ENCODE measurements at places on chromosomes 12 and 14. TPM values are rescaled to one million over a fixed set of nuclear protein-coding genes. Genes with fewer than 3 reads are reported as not detected.

Gene SLC4A8
- 8.3 TPM for total RNA-seq

Gene OR4K5
- total RNA-seq, result not detected

Gene TEP1
- 11.5 TPM for total RNA-seq

Gene VPS37B
- total RNA-seq, result 23.0 TPM

Gene AVPR1A
- total RNA-seq, result not detected

Gene PTHLH
- total RNA-seq, result not detected

Gene RNASE3
- total RNA-seq, result not detected

Gene PZP
- not detected for total RNA-seq

Gene ADAM21
- total RNA-seq, result 0.86 TPM

Gene GRIP1
- total RNA-seq, result not detected

Gene RASSF9
- total RNA-seq, result under 0.01 TPM

Gene GALNT4
- total RNA-seq, result 13.1 TPM

Gene KRT71
- total RNA-seq, result not detected

Gene VRTN
- not detected for total RNA-seq

Gene JPH4
- not detected for total RNA-seq

Gene CHMP4A
- total RNA-seq, result 40.8 TPM

Gene TMEM119
- 7.2 TPM for total RNA-seq

Gene RIN3
- total RNA-seq, result 2.0 TPM

Gene TRIP11
- total RNA-seq, result 31.4 TPM

Gene AICDA
- total RNA-seq, result not detected

All from myometrial cell (primary cell).